ENCODE measurements at places on chromosomes 7 and 10.

DNA sequence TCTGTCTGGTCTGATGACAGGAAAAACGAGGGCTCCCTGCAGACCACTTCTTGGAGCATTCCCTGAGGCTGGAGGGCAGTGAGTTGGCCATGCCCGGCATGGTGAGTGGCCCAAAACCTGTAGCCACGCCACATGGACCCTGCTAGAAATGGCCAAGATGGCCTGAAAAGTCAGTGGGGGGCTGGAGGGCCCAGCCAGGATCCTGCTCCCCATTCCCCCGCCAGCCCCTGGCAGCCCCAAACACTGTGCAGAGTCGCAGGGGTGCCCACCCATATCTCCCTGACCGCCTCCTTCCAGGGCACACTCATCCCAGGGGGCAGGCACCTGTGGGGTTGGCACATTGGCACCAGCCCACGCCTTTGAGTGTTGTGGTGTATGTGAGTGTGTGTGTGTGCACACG is 18.7 kb upstream of the PPP2R2D start:
- H3K27ac ChIP-seq = no peak overlapping the region
- no peak for DNase-seq
- peaks cover 2% of the 10 kb centered on the region for H3K27me3 ChIP-seq
- H3K4me3 ChIP-seq = no peak overlapping the region

DNA sequence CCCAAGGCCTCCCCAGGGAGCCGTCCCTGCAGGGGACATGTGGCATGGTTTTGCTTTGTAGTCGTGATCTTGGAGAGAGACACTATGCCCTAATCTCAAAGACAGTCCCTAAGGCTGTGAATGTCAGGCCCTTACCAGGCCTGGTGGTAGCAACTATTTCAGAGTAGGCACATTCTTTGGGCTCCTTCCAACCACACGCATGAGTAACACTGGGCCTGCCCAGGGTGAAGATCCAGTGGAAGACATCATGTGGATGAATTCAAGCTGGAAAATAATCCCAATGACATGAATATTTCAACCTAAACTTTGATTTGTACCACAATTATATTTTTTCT is 39.5 kb upstream of the INSIG1 start:
- DNase-seq = peak; percentile 88
- peaks cover 15% of the 10 kb centered on the region for H3K4me1 ChIP-seq
- H3K36me3 ChIP-seq = no peaks in the 10 kb centered on the region
- H3K27ac ChIP-seq = peak overlapping the region; percentile 5

DNA sequence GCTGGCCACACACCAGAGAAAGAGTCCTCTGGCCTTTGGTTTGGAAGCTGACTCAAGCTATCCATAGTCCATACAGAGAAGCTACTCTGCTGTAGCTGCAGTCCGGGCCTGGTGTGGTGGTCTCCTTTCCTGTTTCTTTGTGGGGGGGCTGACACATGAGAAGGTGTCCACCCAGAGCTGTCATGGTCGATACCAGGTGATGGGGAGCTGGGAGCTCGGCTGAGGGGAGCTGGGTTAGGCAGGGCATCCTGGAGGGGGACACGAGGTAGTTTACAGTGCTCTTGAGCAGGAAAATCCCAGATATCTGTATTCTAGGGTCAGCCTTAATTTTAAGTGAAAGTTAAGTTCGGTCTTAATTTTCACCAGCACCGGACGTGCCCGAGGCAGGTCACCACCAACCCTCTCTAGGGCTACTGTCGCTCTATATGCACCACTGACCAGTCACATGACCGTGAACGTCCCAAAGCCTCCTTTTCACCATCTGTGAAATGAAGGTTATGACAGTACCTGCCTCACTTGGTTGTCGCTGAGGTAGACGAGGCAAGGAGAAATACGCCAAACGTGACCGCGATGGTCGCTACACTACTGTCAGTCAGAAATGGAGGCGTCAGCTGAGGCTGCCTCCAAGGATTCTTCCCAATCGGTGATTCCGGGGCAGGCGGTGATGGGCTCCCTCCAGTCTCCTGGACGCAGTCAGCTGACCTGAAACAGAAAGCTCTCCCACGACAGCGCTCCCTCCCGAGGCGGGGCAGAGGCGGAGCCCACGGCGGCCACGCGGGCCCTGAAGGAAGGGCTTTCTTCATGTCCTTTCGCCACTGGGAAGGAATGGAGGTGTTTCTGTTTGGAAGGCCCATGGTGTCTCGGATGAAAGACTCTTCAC is 69.4 kb upstream of the SHH start:
- peaks cover 16% of the 10 kb centered on the region for H3K4me1 ChIP-seq
- DNase-seq = no peak
- no peaks in the 10 kb centered on the region for H3K36me3 ChIP-seq
- no peak overlapping the region for H3K27ac ChIP-seq
- no peak overlapping the region for H3K4me3 ChIP-seq

GRCh38 chr7:148894591-148894990 is 10.5 kb upstream of the EZH2 start:
- H3K27me3 ChIP-seq = no peaks in the 10 kb centered on the region
- H3K36me3 ChIP-seq = no peaks in the 10 kb centered on the region
- H3K4me1 ChIP-seq = no peaks in the 10 kb centered on the region
- no peak overlapping the region for H3K4me3 ChIP-seq

- H3K27me3 ChIP-seq = no peaks in the 10 kb centered on the region
- H3K27ac ChIP-seq = no peak overlapping the region
- no peak for DNase-seq
- H3K4me3 ChIP-seq = no peak overlapping the region
- H3K4me1 ChIP-seq = no peaks in the 10 kb centered on the region
Observed at GRCh38 chr7:34086064-34086463, 180.7 kb downstream of the BMPER start.

GRCh38 chr7:142332421-142332820 is 74.6 kb upstream of the PRSS58 start:
- no peak for DNase-seq
- H3K36me3 ChIP-seq = no peaks in the 10 kb centered on the region
- H3K27me3 ChIP-seq = no peaks in the 10 kb centered on the region
- no peak overlapping the region for H3K4me3 ChIP-seq
- no peaks in the 10 kb centered on the region for H3K4me1 ChIP-seq

- DNase-seq = no peak
- no peak overlapping the region for H3K4me3 ChIP-seq
- H3K27me3 ChIP-seq = no peaks in the 10 kb centered on the region
- H3K27ac ChIP-seq = no peak overlapping the region
- H3K4me1 ChIP-seq = peaks cover 4% of the 10 kb centered on the region
Observed at GRCh38 chr7:158623241-158623640, 35.6 kb upstream of the PTPRN2 start.

GRCh38 chr10:77223526-77224460 is 413.8 kb downstream of the KCNMA1 start:
- H3K36me3 ChIP-seq = no peaks in the 10 kb centered on the region
- H3K27ac ChIP-seq = no peak overlapping the region
- no peaks in the 10 kb centered on the region for H3K27me3 ChIP-seq
- no peak for DNase-seq
- H3K4me1 ChIP-seq = peaks cover 7% of the 10 kb centered on the region

GRCh38 chr10:16527452-16527851 is 5.8 kb upstream of the C1QL3 start:
- H3K4me1 ChIP-seq = no peaks in the 10 kb centered on the region
- peaks cover 28% of the 10 kb centered on the region for H3K27me3 ChIP-seq
- no peak for DNase-seq

GRCh38 chr7:141659501-141659900 is 42.5 kb downstream of the DENND11 start:
- H3K4me1 ChIP-seq = no peaks in the 10 kb centered on the region
- no peak overlapping the region for H3K4me3 ChIP-seq
- DNase-seq = no peak
- no peak overlapping the region for H3K27ac ChIP-seq
- H3K36me3 ChIP-seq = peaks cover 6% of the 10 kb centered on the region

- H3K27ac ChIP-seq = no peak overlapping the region
- H3K4me1 ChIP-seq = no peaks in the 10 kb centered on the region
- no peak overlapping the region for H3K4me3 ChIP-seq
- peaks cover 2% of the 10 kb centered on the region for H3K27me3 ChIP-seq
- DNase-seq = peak; percentile 12
Observed at GRCh38 chr7:4188651-4189050, 493.4 kb upstream of the FOXK1 start.

- H3K4me3 ChIP-seq = no peak overlapping the region
- no peaks in the 10 kb centered on the region for H3K27me3 ChIP-seq
- H3K27ac ChIP-seq = no peak overlapping the region
- H3K4me1 ChIP-seq = no peaks in the 10 kb centered on the region
Observed at GRCh38 chr7:27836536-27836935, 96.6 kb downstream of the TAX1BP1 start.

GRCh38 chr10:12561307-12561706 is 212.0 kb downstream of the CAMK1D start:
- no peak overlapping the region for H3K4me3 ChIP-seq
- H3K36me3 ChIP-seq = no peaks in the 10 kb centered on the region
- no peak overlapping the region for H3K27ac ChIP-seq
- H3K4me1 ChIP-seq = peaks cover 12% of the 10 kb centered on the region
- DNase-seq = no peak

DNA sequence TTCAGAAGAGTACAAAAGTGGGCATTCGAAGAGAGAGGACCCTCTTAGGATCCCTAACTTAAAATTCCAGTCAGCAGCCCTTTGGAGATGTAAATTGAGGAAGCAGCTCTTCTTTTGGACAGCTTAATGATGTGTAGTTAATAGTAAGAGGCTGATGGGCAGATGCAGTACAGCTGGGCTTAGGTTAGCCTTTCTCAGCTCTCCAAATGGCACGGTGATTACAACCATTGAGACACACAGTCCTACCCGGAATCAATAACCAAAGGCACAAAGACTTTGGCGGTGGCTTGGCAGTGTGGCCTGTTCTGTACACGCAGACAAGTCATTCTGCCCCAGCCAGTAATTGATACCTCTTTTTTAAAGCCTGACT is 26.8 kb downstream of the GAD2 start:
- DNase-seq = no peak
- no peaks in the 10 kb centered on the region for H3K36me3 ChIP-seq
- H3K27ac ChIP-seq = no peak overlapping the region
- no peaks in the 10 kb centered on the region for H3K27me3 ChIP-seq
- H3K4me1 ChIP-seq = no peaks in the 10 kb centered on the region

DNA sequence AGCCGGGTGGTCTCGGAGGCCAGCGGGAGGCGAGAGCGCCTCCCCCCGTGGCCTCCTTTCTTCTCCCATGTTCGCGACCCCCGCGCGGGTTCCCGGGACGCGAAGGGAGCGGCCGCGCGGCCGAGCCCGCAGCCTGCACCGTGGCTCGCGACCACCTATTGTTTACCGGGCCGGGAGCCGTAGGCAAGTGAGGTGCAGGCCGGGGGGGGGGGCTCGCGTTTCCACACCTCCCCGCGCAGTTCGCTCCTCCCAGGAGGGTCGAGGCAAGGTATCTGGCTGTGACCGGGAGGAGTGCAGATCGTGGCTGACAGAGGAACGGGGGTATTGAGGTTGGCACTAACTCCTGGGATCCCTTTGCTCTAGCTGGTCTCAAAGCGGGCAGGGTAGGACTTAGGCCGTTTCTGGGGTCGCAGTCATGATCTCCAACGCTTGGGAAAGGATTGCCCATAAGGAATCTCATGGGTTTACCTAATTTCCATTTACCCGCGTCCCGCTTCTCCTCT is 734 bp downstream of the PTPN12 start:
- H3K4me1 ChIP-seq = peaks cover 4% of the 10 kb centered on the region
- no peaks in the 10 kb centered on the region for H3K27me3 ChIP-seq
- DNase-seq = peak; percentile 12
- H3K4me3 ChIP-seq = peak overlapping the region; percentile 100
- peak overlapping the region; percentile 92 for H3K27ac ChIP-seq

- no peak overlapping the region for H3K4me3 ChIP-seq
- DNase-seq = no peak
- H3K27me3 ChIP-seq = no peaks in the 10 kb centered on the region
- H3K27ac ChIP-seq = no peak overlapping the region
- no peaks in the 10 kb centered on the region for H3K36me3 ChIP-seq
- H3K4me1 ChIP-seq = no peaks in the 10 kb centered on the region
Observed at GRCh38 chr10:7314170-7314569, 96.7 kb downstream of the SFMBT2 start.

DNA sequence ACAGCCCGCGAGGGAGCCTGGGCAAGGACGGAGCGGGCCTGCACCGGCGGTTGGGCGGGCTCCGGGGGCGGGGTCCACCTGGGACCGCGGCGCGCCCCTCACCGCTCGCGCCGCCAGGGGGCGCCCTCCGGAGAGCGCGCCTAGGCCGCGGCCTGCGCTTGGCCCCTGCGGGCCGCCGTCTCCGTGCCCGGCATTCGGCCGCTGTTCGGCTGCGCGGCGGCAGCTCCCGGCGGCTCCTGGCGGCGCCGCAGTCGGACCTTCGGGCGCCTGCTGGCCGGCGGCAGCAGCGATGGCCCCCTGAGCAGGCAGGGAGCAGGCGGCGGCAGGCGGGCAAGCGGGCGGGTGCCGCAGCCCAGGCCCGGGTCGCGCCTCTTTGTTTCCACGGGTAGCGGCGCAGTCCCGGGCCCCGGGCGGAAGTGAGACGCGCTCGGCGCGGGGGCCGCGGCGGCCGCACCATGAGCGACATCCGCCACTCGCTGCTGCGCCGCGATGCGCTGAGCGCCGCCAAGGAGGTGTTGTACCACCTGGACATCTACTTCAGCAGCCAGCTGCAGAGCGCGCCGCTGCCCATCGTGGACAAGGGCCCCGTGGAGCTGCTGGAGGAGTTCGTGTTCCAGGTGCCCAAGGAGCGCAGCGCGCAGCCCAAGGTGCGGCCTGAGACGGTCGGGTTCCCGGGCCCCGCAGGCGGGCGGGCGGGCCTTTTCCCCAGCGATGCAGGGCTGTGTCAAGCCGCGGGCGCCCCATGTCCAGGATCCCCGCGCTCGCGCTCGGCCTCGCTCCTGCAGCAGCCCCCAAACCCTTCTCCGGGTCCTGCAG is at the start of gene INTS15:
INTS15 (plus strand) TSS at position 193 of the 816 bp plus-strand sequence; CDS start at position 456, 263 bp downstream.
- peak; percentile 62 for DNase-seq
- H3K27me3 ChIP-seq = no peaks in the 10 kb centered on the region
- peak within 1 kb of the TSS; percentile 53 for H3K27ac ChIP-seq
- peaks cover 8% of the 10 kb centered on the region for H3K36me3 ChIP-seq
- peaks cover 12% of the 10 kb centered on the region for H3K4me1 ChIP-seq
- peak within 1 kb of the TSS; percentile 86 for H3K4me3 ChIP-seq

- H3K36me3 ChIP-seq = peaks cover 36% of the 10 kb centered on the region
- no peaks in the 10 kb centered on the region for H3K27me3 ChIP-seq
- peak overlapping the region; percentile 88 for H3K27ac ChIP-seq
- H3K4me3 ChIP-seq = peak overlapping the region; percentile 92
- peaks cover 7% of the 10 kb centered on the region for H3K4me1 ChIP-seq
Observed at GRCh38 chr10:110304394-110304779, 333 bp downstream of the SMNDC1 start.

DNA sequence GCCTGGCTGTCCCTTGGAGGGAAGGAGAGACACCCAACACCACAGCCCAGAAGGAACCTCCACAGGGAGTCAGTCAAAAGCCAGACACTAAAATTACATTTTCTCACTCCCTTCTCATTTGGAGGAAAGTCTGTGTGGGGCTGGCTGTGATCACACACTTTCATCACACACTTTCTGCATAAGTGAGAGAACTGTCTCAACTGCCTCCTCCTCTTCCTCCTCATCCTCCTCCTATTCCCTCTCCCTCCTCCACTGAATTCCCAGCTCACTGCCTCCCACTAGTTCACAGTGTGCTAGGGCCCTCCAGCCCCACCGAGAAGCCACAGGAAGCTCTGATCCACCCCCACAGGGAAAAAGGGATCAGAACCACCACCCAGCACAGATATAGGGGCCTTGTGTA is 91.6 kb downstream of the KCNMA1 start:
- H3K27me3 ChIP-seq = no peaks in the 10 kb centered on the region
- no peak overlapping the region for H3K4me3 ChIP-seq
- H3K36me3 ChIP-seq = no peaks in the 10 kb centered on the region
- DNase-seq = no peak
- H3K4me1 ChIP-seq = no peaks in the 10 kb centered on the region
- H3K27ac ChIP-seq = no peak overlapping the region
